ENCODE measurements at places on chromosomes 7 and 10.
A peak's percentile ranks its signal among the peaks of the same experiment; 100 is the strongest.

GRCh38 chr10:24556750-24557742, 166.6 kb downstream of the ARHGAP21 start:
- no peak for DNase-seq

DNA sequence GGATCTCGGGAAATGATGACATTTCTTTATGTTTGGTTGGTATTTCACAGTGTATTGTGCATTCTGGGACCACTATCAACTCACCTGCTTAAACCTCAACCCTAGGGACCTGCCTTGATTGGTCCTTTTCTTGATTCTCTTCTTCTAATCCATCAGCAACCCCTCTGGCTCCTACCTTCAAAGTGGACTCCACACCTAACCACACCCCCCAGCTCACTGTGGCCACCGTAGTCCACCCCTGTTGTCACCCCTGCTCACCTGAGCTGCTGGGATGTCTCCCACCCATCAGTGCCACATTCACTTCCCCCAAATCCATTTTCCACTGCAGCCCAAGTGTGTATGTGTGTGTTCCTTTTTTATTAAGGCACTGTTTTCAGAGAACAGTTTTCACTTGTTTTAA, 145.0 kb downstream of the PLPP4 start:
- DNase-seq: no peak

GRCh38 chr10:130243015-130243414, 106.8 kb downstream of the GLRX3 start:
- no peak for DNase-seq

DNA sequence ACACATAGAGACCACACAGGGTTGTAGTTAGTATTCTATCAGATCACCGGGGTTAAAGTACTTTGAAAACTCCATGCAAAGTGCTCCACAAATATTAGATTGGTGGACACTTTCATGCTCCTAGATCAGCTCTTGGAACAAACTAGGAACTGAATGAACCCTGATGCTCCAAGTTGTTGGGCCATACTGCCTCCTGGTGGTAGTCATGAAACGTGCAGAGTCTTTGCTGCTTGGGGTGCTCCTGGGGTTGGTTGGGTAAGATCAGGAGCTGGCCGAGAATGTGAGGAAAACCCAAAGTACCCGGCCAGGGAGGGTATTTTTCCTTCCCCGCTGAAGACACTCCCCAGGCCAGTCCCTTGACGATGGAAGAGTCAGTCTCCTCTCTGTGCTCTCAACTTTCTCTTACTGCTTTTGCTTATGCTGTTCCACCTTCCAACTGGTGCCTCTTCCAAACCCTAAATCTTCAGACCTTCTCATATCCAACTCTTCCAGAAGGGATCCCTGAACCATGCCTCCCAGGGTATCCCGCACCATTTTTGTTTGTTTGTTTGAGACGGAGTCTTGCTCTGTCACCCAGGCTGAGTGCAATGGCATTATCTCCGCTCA, 918 bp upstream of the RPEL1 start:
- no peak for DNase-seq

DNA sequence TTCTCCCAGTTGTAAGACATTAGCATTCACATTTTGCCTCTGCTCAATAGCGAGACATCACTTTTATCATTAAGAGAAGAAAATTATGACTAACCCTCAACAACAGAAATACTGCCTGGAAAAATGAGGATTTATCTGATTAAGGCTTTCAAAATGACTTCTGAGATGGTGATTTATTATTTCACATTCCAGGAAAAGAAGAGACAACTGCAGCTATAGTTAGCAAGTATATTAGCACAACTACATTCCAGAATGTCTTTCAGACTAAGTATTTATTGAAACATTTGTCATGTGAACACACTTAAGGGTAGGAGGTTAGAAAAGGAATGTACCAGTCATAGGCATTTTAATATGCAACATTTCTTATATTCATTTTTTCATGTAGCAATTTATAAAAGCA, 162.0 kb downstream of the IQUB start:
- DNase-seq: no peak

- no peak for DNase-seq
These were observed 26.2 kb upstream of the PRPF18 start for GRCh38 chr10:13560597-13560996.

DNA sequence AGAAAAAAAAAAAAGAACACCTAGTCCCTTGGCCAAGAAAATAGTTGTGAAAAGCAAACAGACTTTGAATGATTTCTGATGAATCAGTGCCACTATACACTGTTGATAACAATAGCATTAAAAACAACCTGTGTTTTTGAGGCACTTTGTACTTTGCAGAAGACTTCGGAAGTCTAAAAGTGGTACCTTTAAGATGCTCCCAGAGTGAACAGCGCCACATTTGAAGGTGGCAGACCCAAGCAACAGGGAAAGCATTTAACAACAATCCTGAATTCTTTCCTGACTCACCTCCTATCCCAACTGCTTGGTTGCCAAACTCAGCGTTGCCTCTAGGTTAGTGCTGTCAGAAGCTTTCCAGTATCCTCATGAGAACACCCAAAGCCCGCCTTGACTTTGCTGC, 102.5 kb upstream of the CCDC6 start:
- DNase-seq: no peak

GRCh38 chr7:67863911-67864310, 867.3 kb downstream of the TYW1 start:
- DNase-seq: no peak

GRCh38 chr10:26374426-26374825, 63.7 kb upstream of the APBB1IP start:
- no peak for DNase-seq

- DNase-seq: no peak
These were observed 223.3 kb upstream of the PRKCQ start for GRCh38 chr10:6803427-6803783.

- no peak for DNase-seq
These were observed 455.5 kb downstream of the PHTF2 start for GRCh38 chr7:78253850-78254725.

- no peak for DNase-seq
These were observed 132.3 kb upstream of the ANK3 start for GRCh38 chr10:60521974-60522405.

- no peak for DNase-seq
These were observed 18.6 kb downstream of the FOXK1 start for GRCh38 chr7:4700577-4701235.

GRCh38 chr7:41640487-41640886, 62.4 kb downstream of the INHBA start:
- no peak for DNase-seq

GRCh38 chr10:29689001-29689400, 54.2 kb upstream of the SVIL start:
- DNase-seq: no peak

- no peak for DNase-seq
These were observed 23.5 kb downstream of the CNOT4 start for GRCh38 chr7:135486261-135486920.

DNA sequence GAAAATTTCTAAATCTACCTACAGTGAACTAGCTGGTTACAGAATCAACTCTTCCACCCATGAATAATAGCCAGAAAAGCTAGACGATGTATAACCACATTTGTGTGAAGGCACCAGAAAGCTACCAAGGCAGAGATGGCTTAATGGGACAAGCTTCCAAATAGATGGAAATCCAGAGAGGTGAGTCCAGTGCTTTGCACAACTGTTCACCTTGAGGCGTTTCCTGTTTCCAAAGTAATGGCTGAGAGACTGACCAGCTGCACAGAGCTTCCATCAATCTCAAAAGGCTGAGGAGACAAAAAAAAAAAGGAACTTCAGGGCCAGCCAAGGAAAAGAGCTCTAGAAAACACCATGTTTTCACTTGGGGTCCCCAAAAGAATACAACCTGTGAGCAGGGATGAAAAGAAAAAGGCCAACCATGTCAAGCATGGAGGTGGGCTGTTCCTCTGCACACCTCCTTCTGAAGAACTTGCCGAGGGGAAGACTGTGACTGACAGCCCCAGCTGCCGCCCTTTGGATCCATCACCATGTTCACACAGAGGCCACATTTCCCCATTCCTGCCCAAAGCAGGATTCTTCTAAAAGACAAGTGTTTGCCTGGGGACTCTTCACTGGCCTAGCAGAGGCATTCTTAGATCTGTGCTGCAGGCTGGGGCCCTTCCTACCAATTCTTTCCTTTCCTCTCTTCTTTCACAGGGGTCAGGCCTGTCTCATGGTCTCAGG, 72.9 kb downstream of the ARHGAP21 start:
- DNase-seq: no peak

- no peak for DNase-seq
These were observed 333.2 kb upstream of the MGMT start for GRCh38 chr10:129133856-129134255.

DNA sequence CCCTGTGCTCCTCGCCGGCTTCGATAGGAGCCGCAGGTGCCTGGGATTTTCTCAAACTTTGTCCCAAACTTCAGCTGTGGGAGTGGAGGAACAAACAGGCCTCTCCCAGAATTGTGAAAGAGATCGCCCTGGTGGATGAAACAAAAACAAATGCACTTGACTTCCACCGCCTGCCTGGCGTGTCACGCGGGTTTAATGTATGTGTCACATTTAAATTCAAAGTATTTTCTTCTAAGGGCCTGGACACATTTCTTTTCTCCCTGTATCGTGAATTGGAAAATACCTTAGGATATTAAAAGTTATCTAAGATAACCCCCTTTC, 694 bp upstream of the WASL start:
- DNase-seq: no peak

GRCh38 chr7:16970732-16971482, 89.1 kb upstream of the AGR3 start:
- DNase-seq: no peak

- DNase-seq: no peak
These were observed 30.8 kb upstream of the TMEM140 start for GRCh38 chr7:135117096-135117495.

GRCh38 chr7:132291481-132291880, 284.8 kb downstream of the PLXNA4 start:
- DNase-seq: no peak

GRCh38 chr10:119997429-119997828, 104.9 kb downstream of the SEC23IP start:
- no peak for DNase-seq

DNA sequence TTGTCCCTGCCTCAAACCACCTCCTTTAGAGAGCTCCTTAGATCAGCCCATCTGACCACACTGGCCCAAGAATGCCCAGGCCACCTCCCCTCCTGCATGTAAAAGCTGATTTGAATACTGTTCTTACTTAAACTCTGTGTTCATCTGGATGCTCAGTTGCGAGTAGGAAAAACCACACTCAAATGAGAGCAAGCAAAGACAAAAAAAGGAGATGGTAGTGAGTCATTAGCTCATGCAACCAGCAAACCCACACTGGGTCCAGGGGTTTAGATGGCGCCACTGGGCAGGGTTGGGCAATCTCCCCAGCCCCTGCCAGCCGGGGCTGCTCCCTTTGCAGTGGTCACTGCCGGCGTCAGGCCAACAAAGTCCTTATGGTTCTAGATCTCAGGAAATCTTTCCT, 32.7 kb downstream of the TSPAN15 start:
- DNase-seq: no peak

DNA sequence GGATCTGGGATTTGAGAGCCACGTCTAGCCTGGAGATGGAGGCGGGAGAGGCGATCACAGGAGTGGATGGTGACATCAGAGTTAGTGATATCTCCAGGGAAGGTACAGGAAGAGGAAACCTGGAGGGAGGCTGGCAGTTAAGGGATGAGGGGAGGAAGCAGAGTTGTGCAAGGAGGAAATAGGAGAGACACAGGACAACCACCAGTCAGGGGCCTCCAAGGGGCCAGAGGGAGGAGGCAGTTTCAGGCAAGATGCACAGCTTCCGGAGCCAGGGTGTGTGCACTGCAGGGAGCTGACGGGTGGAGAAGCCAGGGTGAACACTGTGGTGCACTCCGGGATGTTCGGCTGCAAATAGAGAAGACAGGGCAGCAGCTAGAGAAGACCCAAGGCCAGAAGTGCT, 141.2 kb downstream of the GLI3 start:
- DNase-seq: no peak

DNA sequence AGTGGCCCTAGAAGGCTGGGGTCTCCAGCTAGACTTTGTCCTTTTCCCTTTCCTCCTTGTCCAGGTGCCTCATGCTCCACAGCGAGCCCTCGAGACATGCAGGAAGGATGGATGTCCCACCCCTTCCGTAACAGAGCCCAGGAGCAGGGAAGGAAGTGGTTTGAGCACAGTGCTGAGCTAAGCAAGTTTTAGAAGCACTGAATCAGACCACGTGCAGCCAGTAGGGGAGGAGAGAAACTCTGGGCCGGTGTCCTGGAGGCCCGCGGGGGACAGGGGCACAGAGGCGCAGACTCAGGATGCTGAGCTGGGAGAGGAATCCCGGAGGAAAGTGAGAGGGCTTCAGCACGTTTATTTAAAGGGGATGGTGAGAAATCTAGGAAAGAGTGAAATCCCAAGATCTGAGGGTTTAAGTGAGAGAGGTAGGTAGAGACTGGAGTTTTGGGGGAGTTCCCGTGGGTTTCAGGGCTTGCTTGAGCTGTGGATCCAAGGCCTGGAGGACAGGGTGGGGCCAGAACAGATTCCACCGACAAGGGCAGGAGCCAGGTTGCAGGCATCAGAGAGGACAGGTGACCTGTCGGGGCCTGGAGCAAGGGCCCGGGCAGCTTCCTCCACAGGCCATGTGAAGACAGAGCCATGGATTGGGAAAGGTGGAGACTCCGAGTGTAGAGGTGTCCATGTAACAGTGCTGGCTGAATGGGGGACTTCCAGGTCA, 4.4 kb upstream of the IRF5 start:
- DNase-seq: peak; percentile 75

GRCh38 chr7:113207931-113208330, 89.6 kb upstream of the SMIM30 start:
- no peak for DNase-seq

GRCh38 chr10:3339121-3339520, 166.5 kb upstream of the PITRM1 start:
- DNase-seq: no peak

- no peak for DNase-seq
These were observed 18.9 kb upstream of the RBM33 start for GRCh38 chr7:155625557-155625956.

- no peak for DNase-seq
These were observed 5.9 kb upstream of the IFIT1B start for GRCh38 chr10:89371987-89372386.

GRCh38 chr10:124998624-124999291, 56.8 kb downstream of the ZRANB1 start:
- peak; percentile 65 for DNase-seq

GRCh38 chr10:119439922-119440321, 102.6 kb downstream of the RGS10 start:
- DNase-seq: no peak

GRCh38 chr7:133645884-133646391, 393.1 kb downstream of the EXOC4 start:
- DNase-seq: no peak

GRCh38 chr10:802506-802905, 113.0 kb upstream of the DIP2C start:
- DNase-seq: peak; percentile 39
